Naive thymus-derived CD8-positive, alpha-beta T cell (primary cell): ENCODE measurements at places on chromosomes 12 and 14.

DNA sequence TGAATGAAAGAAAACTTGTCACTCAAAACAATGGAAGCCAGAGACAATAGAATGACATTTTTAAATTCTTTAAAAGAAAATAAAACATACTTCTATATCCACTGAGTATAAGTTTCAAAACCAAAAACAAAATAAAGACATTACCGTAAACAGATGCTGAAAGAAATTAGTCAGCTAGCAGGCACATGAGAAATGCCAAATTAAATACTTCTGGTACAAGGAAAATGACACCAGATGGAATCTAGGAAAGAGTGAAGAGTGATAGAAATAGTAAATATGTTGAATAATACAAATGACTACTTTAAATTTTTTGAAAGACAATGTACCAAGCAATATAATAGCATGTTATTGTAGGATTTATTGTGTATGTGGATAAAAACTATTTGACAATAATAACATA lies 23.8 kb downstream of the PIK3C2G start:
- no peaks in the 10 kb centered on the region for H3K27me3 ChIP-seq
- no peaks in the 10 kb centered on the region for H3K4me1 ChIP-seq
- no peak for DNase-seq
- no peaks in the 10 kb centered on the region for H3K36me3 ChIP-seq
- H3K27ac ChIP-seq: no peak overlapping the region
- no peak overlapping the region for H3K4me3 ChIP-seq

DNA sequence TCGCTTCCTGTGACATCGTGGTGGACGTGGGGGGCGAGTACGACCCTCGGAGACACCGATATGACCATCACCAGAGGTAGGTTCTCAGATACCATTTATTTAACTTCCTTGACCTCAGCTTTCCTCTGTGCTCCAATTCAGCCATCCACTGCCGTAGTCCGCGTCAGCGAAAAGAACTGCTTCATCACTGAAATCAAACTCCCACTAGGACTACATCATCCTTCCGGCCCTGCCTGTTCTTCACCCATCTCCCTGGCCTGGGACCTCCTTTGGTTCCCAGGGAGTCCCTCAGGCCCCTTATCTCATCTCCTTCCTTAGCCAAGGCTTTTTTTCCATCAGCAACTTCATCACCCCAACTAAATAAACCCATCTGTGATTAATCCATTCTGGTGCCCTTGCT lies 692 bp downstream of the MYG1 start:
- H3K27me3 ChIP-seq: no peaks in the 10 kb centered on the region
- peak overlapping the region; percentile 87 for H3K4me3 ChIP-seq
- peak overlapping the region; percentile 99 for H3K27ac ChIP-seq
- DNase-seq: no peak

GRCh38 chr12:119748497-119748896 lies 80.6 kb downstream of the PRKAB1 start:
- DNase-seq: no peak
- peaks cover 3% of the 10 kb centered on the region for H3K36me3 ChIP-seq
- H3K27ac ChIP-seq: no peak overlapping the region

DNA sequence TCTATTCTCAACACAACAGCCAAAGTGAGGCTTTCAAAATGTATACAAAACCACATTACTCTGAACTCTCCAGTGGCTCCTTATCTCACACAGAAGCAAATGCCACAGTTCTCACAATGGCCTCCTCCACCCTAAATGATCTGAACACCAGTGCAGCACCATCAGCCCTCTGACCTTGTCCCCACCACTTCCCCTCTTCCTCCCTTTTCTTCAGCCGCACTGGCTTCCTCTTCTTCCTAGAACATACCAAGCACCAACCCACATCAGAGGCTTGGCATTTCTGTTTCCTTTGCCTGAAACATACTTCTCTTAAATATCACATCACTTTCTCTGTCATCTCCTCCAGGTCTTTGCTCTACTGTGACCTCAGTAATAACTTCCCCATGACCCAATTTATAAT lies 66.3 kb downstream of the GPR135 start:
- DNase-seq: no peak
- peaks cover 8% of the 10 kb centered on the region for H3K27me3 ChIP-seq
- no peak overlapping the region for H3K4me3 ChIP-seq
- H3K27ac ChIP-seq: no peak overlapping the region
- peaks cover 9% of the 10 kb centered on the region for H3K4me1 ChIP-seq

GRCh38 chr14:42750771-42751170 lies 1144.1 kb downstream of the LRFN5 start:
- DNase-seq: no peak
- no peaks in the 10 kb centered on the region for H3K27me3 ChIP-seq
- H3K4me3 ChIP-seq: no peak overlapping the region
- no peaks in the 10 kb centered on the region for H3K36me3 ChIP-seq
- no peak overlapping the region for H3K27ac ChIP-seq
- H3K4me1 ChIP-seq: no peaks in the 10 kb centered on the region

- no peak overlapping the region for H3K27ac ChIP-seq
- no peak overlapping the region for H3K4me3 ChIP-seq
- H3K4me1 ChIP-seq: no peaks in the 10 kb centered on the region
- no peaks in the 10 kb centered on the region for H3K36me3 ChIP-seq
- H3K27me3 ChIP-seq: peaks cover 1% of the 10 kb centered on the region
- DNase-seq: no peak
Measured at GRCh38 chr14:103539056-103539825, 10.2 kb downstream of the TRMT61A start.

GRCh38 chr12:31300341-31300740 lies 25.6 kb downstream of the SINHCAF start:
- peaks cover 51% of the 10 kb centered on the region for H3K4me1 ChIP-seq
- DNase-seq: no peak
- no peak overlapping the region for H3K4me3 ChIP-seq
- peaks cover 82% of the 10 kb centered on the region for H3K36me3 ChIP-seq
- peak overlapping the region; percentile 54 for H3K27ac ChIP-seq
- no peaks in the 10 kb centered on the region for H3K27me3 ChIP-seq

DNA sequence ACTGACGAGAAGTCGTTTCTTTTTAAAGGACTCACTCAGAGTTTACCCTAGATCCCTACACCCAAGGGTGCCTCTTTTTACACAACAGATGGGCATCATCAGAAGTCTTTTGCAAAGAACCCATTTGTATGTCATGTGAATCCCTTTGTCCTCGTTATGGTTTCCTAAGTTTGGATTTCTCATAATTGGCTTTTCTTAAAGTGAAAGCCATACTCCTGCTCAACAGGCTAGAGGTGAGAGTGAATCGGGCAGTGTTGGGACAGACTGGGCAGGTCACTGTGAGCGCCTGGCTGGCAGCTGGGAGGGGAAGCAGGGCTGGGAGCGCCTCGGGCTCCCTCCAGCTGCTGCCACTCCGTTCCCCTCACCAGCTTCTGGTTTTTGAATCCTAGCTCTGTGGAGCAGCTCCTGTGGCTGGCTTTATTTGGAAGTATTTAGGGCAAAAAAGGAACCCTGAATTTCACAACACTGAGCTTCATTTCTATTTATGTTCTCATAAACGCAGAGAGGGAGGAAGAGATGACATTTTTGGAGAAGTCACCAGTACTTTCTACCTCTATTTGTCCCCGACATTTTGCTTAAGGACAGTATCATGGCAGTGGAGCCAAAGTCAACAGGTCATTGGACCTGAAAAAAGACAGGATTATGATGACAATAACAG lies 63.8 kb upstream of the ACTN1 start:
- no peak overlapping the region for H3K27ac ChIP-seq
- no peak overlapping the region for H3K4me3 ChIP-seq
- H3K36me3 ChIP-seq: no peaks in the 10 kb centered on the region

- no peaks in the 10 kb centered on the region for H3K4me1 ChIP-seq
- no peak overlapping the region for H3K4me3 ChIP-seq
- no peaks in the 10 kb centered on the region for H3K36me3 ChIP-seq
- H3K27me3 ChIP-seq: peaks cover 4% of the 10 kb centered on the region
- DNase-seq: peak; percentile 40
Measured at GRCh38 chr14:100580316-100581227, 6.6 kb downstream of the BEGAIN start.

DNA sequence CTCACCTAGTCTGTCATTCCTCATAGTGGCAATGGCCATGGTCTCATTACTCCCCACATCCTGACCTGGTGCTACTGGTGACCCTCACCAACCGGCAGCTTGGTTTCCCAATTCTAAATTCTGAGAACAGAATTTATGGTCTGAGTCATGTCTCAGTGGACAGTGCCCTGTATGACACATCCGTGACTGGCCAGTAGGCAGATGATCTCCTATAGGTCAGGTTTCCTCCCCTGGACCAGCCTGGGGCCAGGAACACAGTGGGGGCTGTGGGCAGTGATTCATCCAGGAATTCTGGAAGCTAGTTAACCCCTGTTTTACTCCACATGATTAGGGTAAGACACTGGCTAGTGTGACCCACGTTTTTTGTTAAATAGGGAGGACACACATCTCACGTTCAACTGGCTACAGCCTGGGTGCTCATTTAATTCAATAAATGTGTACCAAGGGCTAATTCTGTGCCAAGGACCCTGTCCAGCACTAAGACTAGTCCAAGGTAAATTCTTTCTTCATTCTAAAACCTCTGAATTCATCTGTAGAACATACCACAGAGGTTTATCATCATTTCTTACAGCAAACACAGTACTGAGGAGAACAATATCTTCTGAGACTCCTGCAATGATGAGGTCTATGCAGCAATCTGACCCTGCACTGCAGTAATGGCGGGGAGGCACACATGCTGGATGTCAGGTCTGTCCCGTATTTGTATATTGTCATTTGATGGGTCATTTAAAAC lies 249.6 kb upstream of the TBX3 start:
- no peak overlapping the region for H3K27ac ChIP-seq
- no peak overlapping the region for H3K4me3 ChIP-seq
- H3K27me3 ChIP-seq: no peaks in the 10 kb centered on the region
- no peak for DNase-seq
- no peaks in the 10 kb centered on the region for H3K36me3 ChIP-seq

GRCh38 chr14:102999227-102999895 lies 58.0 kb downstream of the CDC42BPB start:
- no peaks in the 10 kb centered on the region for H3K4me1 ChIP-seq
- H3K27ac ChIP-seq: no peak overlapping the region
- H3K4me3 ChIP-seq: no peak overlapping the region
- no peaks in the 10 kb centered on the region for H3K27me3 ChIP-seq
- H3K36me3 ChIP-seq: no peaks in the 10 kb centered on the region

GRCh38 chr14:104657101-104657524 lies 32.3 kb upstream of the INF2 start:
- H3K4me3 ChIP-seq: no peak overlapping the region
- H3K4me1 ChIP-seq: peaks cover 43% of the 10 kb centered on the region
- no peak for DNase-seq
- no peaks in the 10 kb centered on the region for H3K36me3 ChIP-seq
- H3K27ac ChIP-seq: peak overlapping the region; percentile 48

GRCh38 chr12:57219205-57219992 lies 2.8 kb downstream of the NXPH4 start:
- no peak overlapping the region for H3K4me3 ChIP-seq
- peaks cover 9% of the 10 kb centered on the region for H3K36me3 ChIP-seq
- no peak for DNase-seq
- H3K27ac ChIP-seq: no peak overlapping the region

GRCh38 chr12:69821456-69822159 lies 3.4 kb upstream of the MYRFL start:
- no peak for DNase-seq
- peaks cover 4% of the 10 kb centered on the region for H3K36me3 ChIP-seq
- no peak overlapping the region for H3K4me3 ChIP-seq
- H3K27me3 ChIP-seq: peaks cover 7% of the 10 kb centered on the region

- H3K4me3 ChIP-seq: no peak overlapping the region
- no peak for DNase-seq
- no peak overlapping the region for H3K27ac ChIP-seq
- H3K4me1 ChIP-seq: no peaks in the 10 kb centered on the region
- no peaks in the 10 kb centered on the region for H3K27me3 ChIP-seq
Measured at GRCh38 chr12:25883026-25883916, 75.2 kb upstream of the RASSF8 start.

GRCh38 chr14:103198131-103199105 lies 75.2 kb downstream of the TNFAIP2 start:
- peaks cover 12% of the 10 kb centered on the region for H3K27me3 ChIP-seq
- H3K4me3 ChIP-seq: no peak overlapping the region
- no peak overlapping the region for H3K27ac ChIP-seq
- H3K4me1 ChIP-seq: no peaks in the 10 kb centered on the region
- DNase-seq: no peak

DNA sequence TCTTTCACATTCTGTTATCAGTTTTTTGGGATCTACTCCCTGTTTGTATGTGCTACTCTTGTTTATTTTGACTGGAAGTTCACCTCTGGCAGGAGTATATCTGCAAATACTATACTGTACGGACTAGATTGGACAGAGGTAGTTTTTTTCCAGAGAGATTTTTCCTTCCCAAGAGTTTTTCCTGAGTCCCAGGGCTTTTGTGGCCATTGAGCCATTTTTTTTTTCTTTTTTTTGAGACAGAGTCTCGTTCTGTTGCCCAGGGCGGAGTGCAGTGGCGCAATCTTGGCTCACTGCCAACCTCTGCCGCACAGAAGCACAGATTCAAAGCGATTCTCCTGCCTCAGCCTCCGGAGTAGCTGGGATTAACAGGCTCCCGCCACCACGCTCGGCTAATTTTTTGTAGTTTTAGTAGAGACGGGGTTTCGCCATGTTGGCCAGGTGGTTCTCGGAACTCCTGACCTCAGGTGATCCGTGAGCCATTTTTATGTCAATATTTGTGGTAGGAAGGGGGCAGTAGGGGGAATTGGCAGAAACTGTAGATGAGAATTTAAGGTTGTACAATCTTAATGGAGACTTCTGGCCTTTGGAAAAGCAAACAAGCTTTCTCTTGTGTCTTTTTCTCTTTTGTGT lies 19.4 kb downstream of the KTN1 start:
- no peak overlapping the region for H3K4me3 ChIP-seq
- H3K4me1 ChIP-seq: peaks cover 40% of the 10 kb centered on the region
- H3K27me3 ChIP-seq: no peaks in the 10 kb centered on the region
- DNase-seq: no peak

- no peak overlapping the region for H3K4me3 ChIP-seq
- H3K36me3 ChIP-seq: no peaks in the 10 kb centered on the region
- no peak for DNase-seq
- no peaks in the 10 kb centered on the region for H3K4me1 ChIP-seq
- H3K27ac ChIP-seq: no peak overlapping the region
Measured at GRCh38 chr12:45675534-45675933, 54.0 kb upstream of the ARID2 start.

GRCh38 chr12:125280482-125281377 lies 215.5 kb downstream of the AACS start:
- H3K4me1 ChIP-seq: peaks cover 6% of the 10 kb centered on the region
- DNase-seq: no peak
- peaks cover 5% of the 10 kb centered on the region for H3K27me3 ChIP-seq
- no peak overlapping the region for H3K27ac ChIP-seq
- H3K4me3 ChIP-seq: no peak overlapping the region
- H3K36me3 ChIP-seq: no peaks in the 10 kb centered on the region

- no peak for DNase-seq
- no peak overlapping the region for H3K27ac ChIP-seq
- no peaks in the 10 kb centered on the region for H3K4me1 ChIP-seq
- no peaks in the 10 kb centered on the region for H3K36me3 ChIP-seq
Measured at GRCh38 chr12:58372298-58372697, 430.9 kb downstream of the ATP23 start.

- H3K27ac ChIP-seq: no peak overlapping the region
- H3K4me1 ChIP-seq: peaks cover 31% of the 10 kb centered on the region
- H3K27me3 ChIP-seq: peaks cover 4% of the 10 kb centered on the region
- no peak for DNase-seq
Measured at GRCh38 chr14:54776361-54777001, 126.1 kb downstream of the GCH1 start.

- H3K36me3 ChIP-seq: no peaks in the 10 kb centered on the region
- no peak for DNase-seq
- H3K4me1 ChIP-seq: no peaks in the 10 kb centered on the region
- H3K27ac ChIP-seq: no peak overlapping the region
Measured at GRCh38 chr14:94545131-94545841, 16.0 kb upstream of the SERPINA4 start.
